AG09309 (cell line): ENCODE measurements at places on chromosomes 7 and 10.

DNA sequence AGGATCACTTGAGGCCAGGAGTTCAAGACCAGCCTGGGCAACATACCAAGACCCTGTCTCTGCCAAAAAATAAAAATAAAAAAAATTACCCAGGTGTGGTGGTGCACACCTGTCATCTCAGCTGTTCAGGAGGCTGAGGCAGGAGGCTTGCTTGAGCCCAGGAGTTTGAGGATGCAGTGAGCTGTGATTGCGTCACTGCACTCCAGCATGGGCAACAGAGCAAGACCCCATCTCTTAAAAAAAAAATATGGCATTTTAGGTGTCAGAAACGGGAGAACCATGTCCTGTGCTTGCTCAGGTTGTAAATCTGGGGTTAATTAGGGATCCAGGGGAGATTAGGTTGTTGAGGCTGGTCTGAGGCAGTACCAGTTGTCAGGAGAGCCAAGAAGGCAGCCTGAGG, 64.9 kb downstream of the GTF2IRD1 start:
- DNase-seq: no peak

- DNase-seq: no peak
Observed at GRCh38 chr7:122140918-122141317, 3.1 kb downstream of the AASS start.

DNA sequence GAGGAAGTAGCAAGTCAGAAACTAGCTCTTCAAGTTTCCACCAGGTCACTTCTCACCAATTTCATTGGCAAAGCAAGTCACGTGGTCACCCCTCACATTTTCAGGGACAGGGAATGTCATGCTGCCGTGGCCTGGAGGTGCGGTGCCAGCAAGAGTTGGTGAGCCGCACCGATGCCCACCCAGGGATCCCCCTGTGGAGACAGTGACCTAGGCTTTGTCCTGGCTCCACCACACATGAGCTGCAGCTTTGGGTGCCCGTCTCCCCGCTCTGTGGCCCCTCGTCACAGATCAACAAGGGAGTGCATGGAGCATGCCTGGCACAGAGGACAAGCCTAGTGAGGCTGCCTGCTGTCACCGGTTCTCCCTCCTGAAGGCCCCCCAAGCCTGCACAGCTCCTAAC, 226.7 kb upstream of the PPP2R2D start:
- DNase-seq: no peak

- no peak for DNase-seq
Observed at GRCh38 chr10:22438711-22439110, 93.4 kb downstream of the SPAG6 start.

DNA sequence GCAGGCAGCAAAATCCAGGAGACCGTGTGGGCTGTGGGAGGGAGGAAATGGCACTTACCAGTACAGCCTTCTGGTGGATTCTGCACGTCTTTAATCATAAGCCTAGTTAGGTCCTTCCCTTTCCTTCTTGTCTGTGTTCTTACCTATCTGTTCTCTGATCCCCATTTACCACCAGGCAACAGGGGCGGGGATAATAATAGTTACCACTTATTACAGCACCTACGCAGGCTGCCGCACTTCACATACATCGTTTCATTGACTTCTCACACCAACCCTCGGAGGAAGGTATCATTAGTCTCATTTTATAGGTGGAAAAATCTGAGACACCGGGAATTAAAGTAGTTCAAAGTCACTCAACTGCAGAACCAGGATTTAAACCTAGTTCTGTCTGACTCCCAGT, 4.5 kb upstream of the EPHA1 start:
- DNase-seq: no peak
